Stimulated activated CD4-positive, alpha-beta T cell treated with anti-CD3 and anti-CD28 coated beads, Interleukin-4, amount 100 ng/mL, for 48 hours (primary cell): ENCODE measurements at places on chromosomes 6 and 20.

DNA sequence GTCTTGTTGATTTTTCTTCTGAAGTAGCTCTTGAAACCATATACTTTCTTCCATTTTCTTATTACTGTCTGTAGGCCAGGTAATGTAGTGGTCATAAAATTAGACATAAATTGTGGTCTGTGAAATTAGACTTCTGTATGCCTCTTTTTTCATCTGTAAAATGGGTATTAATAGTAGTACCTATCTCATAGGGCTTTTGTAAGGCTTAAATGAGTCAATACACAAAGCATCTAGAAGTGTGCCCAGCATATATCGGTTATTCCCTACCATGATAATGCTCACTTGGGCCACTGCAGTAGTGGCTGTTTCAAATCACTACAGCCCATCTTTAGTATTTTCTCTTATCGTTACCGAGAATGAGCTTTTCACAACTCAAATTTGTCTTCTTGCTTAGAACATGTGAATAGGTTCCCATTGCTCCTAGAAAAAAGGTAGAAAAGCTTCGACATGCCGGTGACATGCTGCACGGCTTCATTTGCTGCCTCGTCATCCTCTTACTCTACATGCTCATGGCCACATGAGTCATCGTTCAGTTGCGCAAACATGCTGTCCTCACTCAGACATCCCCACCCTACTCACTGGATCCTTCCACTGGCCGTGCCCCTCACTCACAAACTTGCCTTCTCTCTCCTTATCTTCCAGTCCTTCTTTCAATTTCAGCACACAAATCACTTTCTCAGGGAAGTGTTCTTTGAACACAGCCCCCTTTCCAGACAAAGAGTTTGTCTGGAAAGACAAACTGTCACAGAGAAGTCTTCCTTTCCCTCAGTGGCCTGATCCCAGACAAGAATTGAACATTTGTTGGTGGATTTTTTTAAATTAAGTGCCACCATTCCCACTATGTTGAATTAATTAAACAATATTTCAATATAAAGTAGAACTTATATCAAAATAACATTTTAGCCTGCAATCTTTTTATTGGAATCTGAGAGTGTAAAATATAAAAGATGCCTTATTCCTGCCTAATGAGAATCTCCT lies 32.2 kb upstream of the ERVFRD-1 start:
- DNase-seq = no peak

- DNase-seq = peak; percentile 49
Observed at GRCh38 chr20:3383878-3384495, 23.5 kb downstream of the DNAAF9 start.

DNA sequence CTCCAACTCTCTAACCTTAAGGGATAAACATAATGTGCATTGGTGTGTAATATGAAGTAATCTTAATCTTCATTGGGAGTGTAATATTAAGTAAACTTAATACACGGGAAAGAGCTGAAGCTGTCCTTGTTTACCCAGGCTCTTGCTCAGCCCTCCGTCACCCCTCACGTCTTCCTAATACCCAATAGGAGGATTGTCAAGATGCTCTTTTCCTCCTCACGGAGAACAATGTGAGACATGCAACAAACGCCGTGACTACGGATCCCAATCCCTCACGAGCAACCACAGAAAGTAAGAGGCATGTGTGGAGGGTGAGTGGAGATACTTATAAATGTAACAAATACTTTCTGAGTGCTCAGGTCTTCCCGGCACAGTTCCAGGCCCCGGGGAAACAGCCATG lies 11.0 kb downstream of the KIF16B start:
- DNase-seq = no peak

DNA sequence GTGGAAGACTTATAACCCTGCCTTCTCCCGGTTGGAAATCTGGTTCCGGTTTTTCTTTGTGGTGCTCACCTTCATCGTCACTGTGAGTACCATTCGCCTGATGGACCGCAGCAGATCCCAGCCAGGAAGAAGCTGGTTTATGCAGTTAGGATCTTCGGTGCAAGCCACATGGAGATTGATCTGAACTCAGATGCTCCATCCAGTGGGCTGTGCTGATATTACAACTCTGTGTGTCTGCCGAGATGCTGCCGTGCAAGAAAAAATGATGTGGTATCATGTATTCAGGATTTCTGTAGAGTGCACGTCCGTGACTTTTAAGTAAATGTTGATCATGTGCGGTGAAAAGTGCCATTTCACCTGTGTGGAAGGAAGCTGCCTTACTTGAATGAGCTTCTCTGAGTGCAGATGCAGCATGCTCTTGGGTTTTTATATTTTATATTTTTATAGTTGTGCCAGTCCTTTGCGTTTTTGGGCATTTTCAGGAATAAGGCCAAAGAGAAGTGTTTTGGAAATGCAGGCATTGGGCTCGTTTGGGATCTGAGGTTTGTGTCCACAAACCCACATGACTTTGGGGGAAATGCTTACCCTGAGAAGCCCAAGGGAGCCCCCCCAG lies 39.2 kb downstream of the DYNLT1 start:
- peak; percentile 44 for DNase-seq

GRCh38 chr6:69768664-69769063 lies 28.1 kb downstream of the LMBRD1 start:
- DNase-seq = no peak

DNA sequence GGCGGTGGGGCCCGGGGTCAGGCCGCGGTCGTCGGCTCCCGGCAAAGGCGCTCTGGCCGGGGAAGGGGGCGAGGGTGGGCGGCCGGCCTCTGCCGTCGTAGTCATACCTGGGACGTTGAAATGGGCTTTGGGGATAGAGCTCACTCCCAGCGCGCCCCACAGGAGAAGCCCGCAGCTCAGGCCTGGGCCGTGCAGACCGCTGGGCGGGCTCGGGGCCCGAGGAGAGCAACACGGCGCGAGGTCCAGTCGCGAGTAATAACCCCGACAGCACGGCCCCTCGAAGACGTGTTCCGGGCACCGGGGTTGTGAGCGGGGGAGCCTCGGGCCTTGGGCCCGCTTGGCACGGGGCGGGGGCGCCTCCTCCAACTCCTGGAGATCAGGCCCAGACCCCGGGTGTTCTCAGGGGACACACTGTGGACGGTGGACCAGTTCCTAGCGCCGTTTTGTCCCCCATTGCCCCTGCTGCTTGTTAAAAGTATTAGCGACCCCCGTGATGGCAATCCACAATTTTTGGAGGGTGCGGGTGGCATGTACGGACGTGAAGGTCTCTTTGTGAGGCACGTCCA lies 10.9 kb downstream of the FOXC1 start:
- no peak for DNase-seq

DNA sequence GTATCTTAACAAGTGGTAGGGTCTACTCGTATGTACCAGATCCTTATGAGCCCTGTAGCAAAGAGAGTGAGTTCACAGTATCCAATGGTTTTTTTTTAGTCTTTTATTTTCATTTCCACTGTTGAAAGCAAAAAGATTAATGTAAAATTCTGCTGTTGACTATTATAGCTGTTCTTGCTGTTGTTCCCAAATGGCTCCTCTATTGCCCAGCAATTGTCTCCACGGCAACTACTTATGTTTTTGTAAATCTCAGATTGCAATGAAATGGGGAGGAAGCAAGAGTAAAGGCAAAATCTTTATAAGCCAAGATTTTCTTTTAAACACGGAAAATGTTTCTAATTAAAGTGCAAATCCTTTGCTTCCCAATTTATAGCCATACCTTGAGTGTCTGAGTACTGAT lies 406.1 kb downstream of the EPM2A start:
- DNase-seq = no peak

GRCh38 chr6:29995340-29995777 lies 53.0 kb downstream of the HLA-A start:
- no peak for DNase-seq

GRCh38 chr6:152587473-152587872 lies 49.7 kb downstream of the SYNE1 start:
- DNase-seq = no peak

- no peak for DNase-seq
Observed at GRCh38 chr6:40293460-40294185, 293.5 kb downstream of the LRFN2 start.

GRCh38 chr6:52661551-52661950 lies 9.4 kb upstream of the TMEM14A start:
- DNase-seq = no peak
